Upper lobe of right lung (tissue), 1 donor: ENCODE measurements at places on chromosomes 4 and X. TPM values are rescaled to one million over a fixed set of nuclear protein-coding genes. Genes with fewer than 3 reads are reported as not detected.

DNA sequence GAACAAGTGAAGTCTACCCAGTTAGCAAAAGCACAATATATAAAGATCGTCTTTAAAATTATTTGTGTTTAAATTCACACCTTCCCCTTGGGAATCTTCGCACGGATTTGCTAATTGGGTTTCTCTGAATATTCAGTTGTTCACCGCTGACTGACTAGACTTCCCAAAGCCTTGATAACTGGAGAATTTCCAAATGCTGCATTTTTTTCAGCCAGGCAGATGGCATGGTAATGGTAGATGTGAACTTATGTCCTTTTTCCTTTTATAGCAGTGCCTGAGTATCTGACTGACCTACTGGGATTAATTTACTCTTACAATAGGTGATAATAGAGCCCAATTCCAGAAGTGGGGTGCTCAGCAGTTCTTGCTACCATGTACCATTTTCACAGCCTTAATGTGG lies 548.1 kb downstream of the PACRGL start:
- no peaks in the 10 kb centered on the region for H3K4me1 ChIP-seq
- no peak for DNase-seq
- H3K36me3 ChIP-seq = no peaks in the 10 kb centered on the region
- no peak overlapping the region for H3K4me3 ChIP-seq
- H3K27ac ChIP-seq = no peak overlapping the region
- no peaks in the 10 kb centered on the region for H3K27me3 ChIP-seq

The GLRB gene
- 6.5 TPM for total RNA-seq

The PIN4 gene
- total RNA-seq = 8.8 TPM

GRCh38 chrX:126065901-126066660 lies 100.0 kb downstream of the DCAF12L2 start:
- H3K27ac ChIP-seq = no peak overlapping the region
- no peaks in the 10 kb centered on the region for H3K27me3 ChIP-seq
- no peaks in the 10 kb centered on the region for H3K36me3 ChIP-seq
- H3K4me1 ChIP-seq = no peaks in the 10 kb centered on the region
- no peak overlapping the region for H3K4me3 ChIP-seq
- DNase-seq = peak; percentile 22

GRCh38 chr4:122099896-122100295 lies 52.2 kb upstream of the BLTP1 start:
- no peak overlapping the region for H3K4me3 ChIP-seq
- H3K4me1 ChIP-seq = no peaks in the 10 kb centered on the region
- H3K27me3 ChIP-seq = no peaks in the 10 kb centered on the region
- H3K27ac ChIP-seq = no peak overlapping the region
- no peak for DNase-seq
- H3K36me3 ChIP-seq = no peaks in the 10 kb centered on the region

The ADAMTS3 gene
- total RNA-seq = 3.6 TPM

- peaks cover 19% of the 10 kb centered on the region for H3K36me3 ChIP-seq
- H3K27me3 ChIP-seq = no peaks in the 10 kb centered on the region
- no peak overlapping the region for H3K4me3 ChIP-seq
- no peaks in the 10 kb centered on the region for H3K4me1 ChIP-seq
- H3K27ac ChIP-seq = no peak overlapping the region
Measured at GRCh38 chrX:14913241-14913640, 40.0 kb downstream of the MOSPD2 start.

DNA sequence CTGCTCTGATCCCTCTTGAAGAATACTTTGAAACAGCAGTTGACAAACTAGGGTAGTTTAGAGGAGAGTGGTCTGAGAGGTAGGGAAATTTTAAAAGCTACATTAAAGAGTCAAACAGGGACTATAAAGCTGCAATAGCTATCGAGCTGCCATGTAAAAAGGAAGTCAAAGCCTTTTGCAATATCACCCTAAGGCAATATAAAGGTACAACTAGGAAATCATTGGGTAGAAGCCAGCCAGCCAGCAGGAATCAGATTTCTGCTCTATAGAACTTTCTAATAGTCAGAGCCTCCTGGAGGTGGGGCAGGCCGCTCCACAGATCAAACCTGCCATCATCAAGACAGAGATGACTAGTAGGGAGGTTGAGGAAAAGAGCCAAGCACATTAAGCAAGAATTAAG lies 15.2 kb upstream of the PHOX2B start:
- no peak overlapping the region for H3K4me3 ChIP-seq
- no peak overlapping the region for H3K27ac ChIP-seq
- no peaks in the 10 kb centered on the region for H3K36me3 ChIP-seq
- DNase-seq = no peak

The CSAG2 gene
- not detected for total RNA-seq

DNA sequence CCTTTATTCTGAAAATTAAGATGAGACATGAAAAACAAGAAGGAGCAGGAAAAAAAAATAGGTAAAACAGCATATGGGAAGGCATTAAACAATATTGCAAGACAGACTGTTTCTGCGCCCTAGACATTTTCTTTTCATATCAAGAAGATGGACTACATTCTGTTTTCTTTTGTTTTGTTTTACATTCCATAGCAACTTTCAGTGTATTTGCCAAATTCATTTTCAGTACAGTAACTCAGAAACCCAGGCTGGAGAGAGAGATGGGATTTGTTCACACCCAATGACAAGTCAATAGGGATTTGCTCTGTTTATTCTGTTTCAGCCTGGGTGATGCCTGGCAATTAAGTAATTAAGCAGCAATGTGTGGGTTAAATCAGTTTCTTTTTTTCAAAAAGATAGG lies 892.8 kb upstream of the DIAPH2 start:
- no peaks in the 10 kb centered on the region for H3K4me1 ChIP-seq
- no peak for DNase-seq
- H3K4me3 ChIP-seq = no peak overlapping the region
- H3K36me3 ChIP-seq = no peaks in the 10 kb centered on the region
- H3K27ac ChIP-seq = no peak overlapping the region

- no peaks in the 10 kb centered on the region for H3K27me3 ChIP-seq
- DNase-seq = no peak
- no peak overlapping the region for H3K4me3 ChIP-seq
- no peaks in the 10 kb centered on the region for H3K4me1 ChIP-seq
- no peaks in the 10 kb centered on the region for H3K36me3 ChIP-seq
- no peak overlapping the region for H3K27ac ChIP-seq
Measured at GRCh38 chr4:4613641-4614286, 71.9 kb upstream of the STX18 start.

The SPIN2A gene
- 0.69 TPM for total RNA-seq

DNA sequence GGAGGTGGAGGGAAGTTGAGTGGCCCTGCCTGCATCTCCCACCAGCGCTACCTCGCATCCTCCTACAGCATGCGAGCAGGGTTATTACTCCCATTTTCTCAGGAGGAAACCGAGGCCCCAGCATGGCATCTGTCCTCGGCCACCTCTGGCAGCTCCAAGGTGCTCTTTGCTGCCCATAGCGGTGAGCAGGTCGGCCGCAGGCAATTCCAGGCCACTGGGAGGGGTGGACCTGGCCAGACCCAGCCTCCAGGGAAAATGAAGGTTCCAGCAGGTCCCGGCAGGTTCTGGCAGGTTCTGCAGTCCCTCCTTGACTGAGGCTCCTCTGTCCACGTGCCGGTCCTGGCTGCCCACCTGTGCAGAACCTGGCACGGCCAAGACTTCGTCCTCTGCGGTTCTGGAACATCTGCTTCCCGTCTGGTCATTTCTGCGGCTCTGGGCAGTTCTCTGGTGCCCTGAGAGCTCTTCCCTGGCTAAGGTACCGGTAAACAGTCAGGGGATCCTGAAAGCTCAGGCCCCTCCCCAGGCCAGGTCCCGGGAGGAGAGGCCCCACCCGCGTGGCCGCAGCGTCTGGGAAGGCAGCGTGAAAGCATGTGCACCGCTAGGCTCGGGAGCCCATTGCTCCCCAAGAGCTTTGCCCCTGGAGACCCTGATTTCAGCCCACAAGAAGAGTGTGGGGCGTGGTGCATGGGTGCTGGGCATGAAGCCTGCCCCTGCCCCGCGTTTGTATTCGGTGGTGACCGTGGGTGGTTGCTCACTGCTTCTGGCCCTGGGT lies 112.0 kb upstream of the ADRA2C start:
- H3K36me3 ChIP-seq = no peaks in the 10 kb centered on the region
- H3K4me1 ChIP-seq = no peaks in the 10 kb centered on the region
- peaks cover 58% of the 10 kb centered on the region for H3K27me3 ChIP-seq
- DNase-seq = no peak
- no peak overlapping the region for H3K27ac ChIP-seq

- no peak overlapping the region for H3K4me3 ChIP-seq
- H3K27ac ChIP-seq = no peak overlapping the region
- DNase-seq = peak; percentile 50
- H3K36me3 ChIP-seq = no peaks in the 10 kb centered on the region
Measured at GRCh38 chr4:5971078-5971450, 47.2 kb downstream of the C4orf50 start.

DNA sequence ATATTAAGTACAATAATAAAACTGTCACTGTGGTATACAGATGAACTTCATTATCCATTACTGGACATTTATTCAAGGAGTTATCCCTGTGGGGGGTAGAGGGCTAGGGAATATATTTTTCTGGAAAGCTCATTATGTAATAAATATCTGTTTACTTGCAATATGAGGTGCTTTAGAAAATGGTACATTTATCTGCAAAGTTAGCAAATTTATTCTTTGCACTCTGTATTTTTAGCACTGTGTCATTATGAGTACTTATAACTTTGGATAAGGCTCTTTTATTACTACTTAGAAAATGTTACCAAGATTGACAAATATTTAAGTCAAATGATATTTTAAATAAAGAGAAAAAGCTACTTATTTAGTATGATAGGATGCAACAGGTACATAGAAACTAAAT lies 37.8 kb downstream of the ANKRD17 start:
- no peaks in the 10 kb centered on the region for H3K36me3 ChIP-seq
- no peaks in the 10 kb centered on the region for H3K27me3 ChIP-seq
- peaks cover 30% of the 10 kb centered on the region for H3K4me1 ChIP-seq
- H3K4me3 ChIP-seq = no peak overlapping the region

The S100G gene
- not detected for total RNA-seq

- H3K27ac ChIP-seq = no peak overlapping the region
- no peaks in the 10 kb centered on the region for H3K4me1 ChIP-seq
- H3K36me3 ChIP-seq = no peaks in the 10 kb centered on the region
- no peak for DNase-seq
Measured at GRCh38 chrX:136835761-136836160, 44.8 kb downstream of the RBMX start.

- no peak for DNase-seq
- no peak overlapping the region for H3K4me3 ChIP-seq
- H3K4me1 ChIP-seq = no peaks in the 10 kb centered on the region
- H3K27me3 ChIP-seq = no peaks in the 10 kb centered on the region
Measured at GRCh38 chr4:140296335-140297220, 76.9 kb upstream of the SCOC start.

The SULT1B1 gene
- 9.2 TPM for total RNA-seq

The MTNR1A gene
- total RNA-seq = not detected

DNA sequence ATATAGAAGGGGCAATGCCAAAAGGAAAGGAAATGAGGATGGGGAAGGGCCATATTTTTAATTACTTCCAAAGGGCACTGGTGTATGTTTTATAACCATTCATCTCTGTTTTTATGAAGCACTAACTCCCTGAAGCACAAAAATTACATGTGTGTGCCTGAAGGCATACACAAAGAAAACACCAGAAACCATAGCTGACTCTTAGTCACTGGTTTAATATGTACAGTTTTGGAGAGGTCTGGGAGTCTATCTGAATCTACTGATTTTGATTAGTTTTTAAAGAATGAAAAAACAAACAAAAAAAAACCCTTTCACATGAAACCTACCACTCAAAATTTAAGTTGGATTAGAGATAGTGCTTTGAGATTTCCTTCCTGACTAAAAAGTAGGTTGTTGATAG lies 438.7 kb downstream of the RPA4 start:
- DNase-seq = no peak
- H3K27me3 ChIP-seq = no peaks in the 10 kb centered on the region

DNA sequence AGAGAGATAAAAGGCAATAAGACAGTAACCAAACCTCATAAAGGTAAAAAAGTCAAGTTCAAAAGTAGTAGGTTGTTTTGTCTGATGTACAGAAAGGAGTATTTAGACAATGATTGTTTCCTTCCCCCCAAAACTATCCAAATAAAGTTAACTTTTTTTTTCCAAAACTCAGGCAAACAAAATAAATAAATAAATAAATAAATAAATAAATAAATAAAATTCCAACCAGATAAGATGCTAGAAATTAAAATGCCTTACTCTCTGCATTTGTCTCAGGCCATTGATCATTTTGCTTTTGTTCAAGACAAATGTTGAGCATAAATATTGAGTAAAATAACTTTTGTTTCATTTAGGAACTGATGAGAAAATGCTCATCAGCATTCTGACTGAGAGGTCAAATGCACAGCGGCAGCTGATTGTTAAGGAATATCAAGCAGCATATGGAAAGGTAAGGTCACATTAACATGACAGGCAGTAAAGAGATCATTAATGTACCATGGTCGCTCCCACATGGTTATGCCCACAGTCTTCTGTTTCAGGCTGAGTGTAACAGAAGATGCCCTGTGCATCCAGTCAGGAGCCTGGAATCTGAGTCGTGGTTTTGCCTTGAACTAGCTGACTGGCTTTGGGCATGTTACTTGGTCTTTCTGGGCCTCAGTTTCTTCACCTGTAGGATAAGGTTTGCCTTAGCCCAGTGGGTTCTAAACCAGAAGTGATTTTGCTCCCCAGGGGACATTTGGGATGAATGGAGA lies 27.3 kb downstream of the ANXA3 start:
- no peak for DNase-seq
- H3K36me3 ChIP-seq = no peaks in the 10 kb centered on the region
- no peaks in the 10 kb centered on the region for H3K27me3 ChIP-seq
- H3K27ac ChIP-seq = no peak overlapping the region
- H3K4me1 ChIP-seq = no peaks in the 10 kb centered on the region

- H3K36me3 ChIP-seq = no peaks in the 10 kb centered on the region
- H3K4me1 ChIP-seq = no peaks in the 10 kb centered on the region
- H3K4me3 ChIP-seq = no peak overlapping the region
- no peak for DNase-seq
Measured at GRCh38 chr4:91422011-91422410, 881.8 kb upstream of the GRID2 start.

DNA sequence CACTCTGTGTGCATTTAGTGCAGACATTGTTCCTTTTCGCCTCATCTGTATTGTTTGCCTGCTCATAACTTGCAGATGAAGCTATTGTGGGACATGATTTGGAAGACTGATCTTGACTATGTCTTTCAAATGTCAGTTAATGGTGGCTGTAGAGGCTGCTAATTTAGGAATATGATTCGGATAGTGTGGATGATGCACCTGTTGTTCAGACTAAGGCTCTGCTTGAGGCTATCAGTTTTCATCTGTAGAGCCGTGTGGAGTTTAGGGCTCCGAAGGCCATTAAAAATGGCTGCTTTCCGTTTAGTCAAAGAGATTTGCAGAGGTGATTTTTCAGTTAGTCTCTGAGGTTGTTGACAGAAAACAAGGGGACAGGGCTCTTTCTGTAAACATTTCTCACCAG lies 102.0 kb downstream of the GBA3 start:
- H3K27ac ChIP-seq = no peak overlapping the region
- no peak overlapping the region for H3K4me3 ChIP-seq

GRCh38 chr4:143411527-143412419 lies 75.1 kb downstream of the GAB1 start:
- H3K27me3 ChIP-seq = no peaks in the 10 kb centered on the region
- peak overlapping the region; percentile 17 for H3K27ac ChIP-seq
- DNase-seq = no peak
- peaks cover 47% of the 10 kb centered on the region for H3K4me1 ChIP-seq
